ENCODE measurements at places on chromosomes 1 and 21. TPM values are rescaled to one million over a fixed set of nuclear protein-coding genes. Genes with fewer than 3 reads are reported as not detected.

RGS13 gene
- total RNA-seq: not detected

CELA2B gene
- total RNA-seq: not detected

FBXO28 gene
- total RNA-seq: 30.6 TPM

C1orf94 gene
- total RNA-seq: not detected

SIM2 gene
- total RNA-seq: 0.55 TPM

ATAD3C gene
- total RNA-seq: 1.4 TPM

RAB7B gene
- not detected for total RNA-seq

RNF207 gene
- 16.4 TPM for total RNA-seq

PAX7 gene
- not detected for total RNA-seq

BACE2 gene
- 2.2 TPM for total RNA-seq

PARP1 gene
- 194 TPM for total RNA-seq

FCRLB gene
- total RNA-seq: 0.35 TPM

TMPRSS2 gene
- not detected for total RNA-seq

PTTG1IP gene
- total RNA-seq: 80.3 TPM

B3GALNT2 gene
- 14.0 TPM for total RNA-seq

PRKAA2 gene
- not detected for total RNA-seq

All from activated CD4-positive, alpha-beta memory T cell treated with anti-CD3 and anti-CD28 coated beads, Interleukin-2, amount 10 ng/mL, durations not matched to agents 7 days and 5 days (primary cell).